ENCODE measurements at places on chromosomes 6 and 20.

DNA sequence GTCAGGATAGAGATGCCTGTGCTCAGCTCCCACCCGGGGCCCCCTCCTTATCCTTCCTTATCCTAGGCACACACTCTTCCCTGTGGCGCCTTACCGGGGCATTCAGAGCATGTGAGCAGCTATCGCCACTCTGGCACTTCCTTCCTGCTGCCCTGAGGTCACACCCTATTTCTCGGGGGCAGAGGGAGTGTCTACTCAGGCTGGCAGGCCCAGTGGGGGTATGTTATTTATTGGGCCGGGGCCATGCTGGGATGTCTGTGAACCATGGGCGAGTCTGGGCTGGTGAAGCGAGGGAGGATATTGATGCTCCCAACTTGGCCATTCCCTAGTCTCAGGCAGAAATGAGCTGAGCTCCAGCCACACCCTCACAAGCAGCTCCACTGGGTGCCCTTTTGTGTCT lies 3.9 kb upstream of the LY6G6D start:
- no peak for DNase-seq

DNA sequence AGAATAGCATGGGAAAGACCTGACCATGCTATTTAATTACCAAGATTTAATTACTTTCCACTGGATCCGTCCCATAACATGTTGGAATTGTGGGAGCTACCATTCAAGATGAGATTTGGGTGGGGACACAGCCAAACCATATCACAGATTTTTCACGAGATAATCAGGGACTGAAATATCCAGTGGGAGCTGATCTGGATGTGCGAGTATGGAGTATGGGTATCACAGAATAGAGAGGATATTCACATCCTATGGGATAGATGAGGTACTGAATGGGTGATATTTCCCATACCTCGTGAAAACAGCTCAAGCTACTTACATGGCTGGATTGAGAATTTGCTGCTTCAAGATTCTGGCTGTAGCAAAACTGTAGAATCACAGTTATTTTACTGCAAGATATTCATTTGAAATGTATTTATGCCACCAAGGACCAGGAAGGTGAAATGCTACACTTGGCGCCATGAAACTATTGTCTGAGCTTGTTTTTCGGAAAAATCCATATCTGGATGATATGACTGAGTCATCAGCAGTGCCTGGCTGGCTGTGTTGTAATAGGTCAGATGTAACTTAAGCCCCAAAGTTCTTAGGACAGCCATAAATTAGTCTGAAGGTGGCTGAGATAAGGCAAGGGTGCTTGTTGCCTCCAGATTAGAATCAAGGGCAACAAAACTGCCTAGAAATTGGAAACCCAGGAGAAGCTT lies 29.8 kb downstream of the KCNS1 start:
- peak; percentile 91 for DNase-seq

- DNase-seq: no peak
These were observed 132.2 kb upstream of the TNFAIP3 start for GRCh38 chr6:137734875-137735182.

DNA sequence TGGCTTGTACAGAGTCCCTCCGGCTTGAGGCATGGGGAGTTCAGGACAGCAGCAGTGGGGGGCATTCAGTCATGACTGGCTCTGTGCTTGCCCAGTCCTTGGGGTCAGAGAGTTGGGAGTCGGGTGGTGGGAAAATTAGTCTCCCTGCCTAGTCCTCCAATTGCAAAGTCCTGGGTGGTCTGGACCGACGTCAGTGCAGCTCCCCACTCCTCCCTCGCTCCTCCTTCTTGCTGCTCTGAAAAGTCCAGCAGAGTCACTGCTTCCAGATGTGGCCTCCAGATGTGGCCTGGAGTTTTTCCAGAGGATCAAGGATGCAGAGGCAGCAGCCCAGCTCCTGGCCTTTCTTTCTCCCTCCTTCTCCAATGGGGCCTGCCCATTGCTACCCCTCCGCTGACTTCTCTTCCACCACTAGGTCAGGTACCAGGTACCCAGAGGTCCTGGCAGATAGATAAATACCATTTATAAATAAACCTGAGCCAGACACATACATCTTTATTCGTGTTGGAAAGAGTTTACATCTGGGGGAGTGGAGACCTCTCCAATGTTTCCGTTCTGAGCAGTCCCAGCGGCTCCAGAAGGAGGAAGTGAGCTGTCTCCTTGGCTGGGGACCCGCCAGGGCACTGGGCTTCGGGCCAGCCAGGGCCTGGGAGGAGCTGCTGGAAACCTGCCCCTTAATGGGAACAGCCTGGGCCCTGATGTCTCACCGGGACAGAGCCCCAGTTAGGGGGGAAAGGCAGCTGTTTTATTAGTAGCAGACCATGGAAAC lies 49.0 kb upstream of the RNF24 start:
- peak; percentile 91 for DNase-seq

- no peak for DNase-seq
These were observed 10.2 kb downstream of the CHMP4B start for GRCh38 chr20:33821270-33821836.

GRCh38 chr6:160238278-160238711 lies 20.3 kb downstream of the SLC22A2 start:
- DNase-seq: no peak
